ENCODE measurements at places on chromosomes 7 and 10.

- no peak for DNase-seq
These were observed 61.6 kb upstream of the ADRA2A start for GRCh38 chr10:111015181-111015580.

DNA sequence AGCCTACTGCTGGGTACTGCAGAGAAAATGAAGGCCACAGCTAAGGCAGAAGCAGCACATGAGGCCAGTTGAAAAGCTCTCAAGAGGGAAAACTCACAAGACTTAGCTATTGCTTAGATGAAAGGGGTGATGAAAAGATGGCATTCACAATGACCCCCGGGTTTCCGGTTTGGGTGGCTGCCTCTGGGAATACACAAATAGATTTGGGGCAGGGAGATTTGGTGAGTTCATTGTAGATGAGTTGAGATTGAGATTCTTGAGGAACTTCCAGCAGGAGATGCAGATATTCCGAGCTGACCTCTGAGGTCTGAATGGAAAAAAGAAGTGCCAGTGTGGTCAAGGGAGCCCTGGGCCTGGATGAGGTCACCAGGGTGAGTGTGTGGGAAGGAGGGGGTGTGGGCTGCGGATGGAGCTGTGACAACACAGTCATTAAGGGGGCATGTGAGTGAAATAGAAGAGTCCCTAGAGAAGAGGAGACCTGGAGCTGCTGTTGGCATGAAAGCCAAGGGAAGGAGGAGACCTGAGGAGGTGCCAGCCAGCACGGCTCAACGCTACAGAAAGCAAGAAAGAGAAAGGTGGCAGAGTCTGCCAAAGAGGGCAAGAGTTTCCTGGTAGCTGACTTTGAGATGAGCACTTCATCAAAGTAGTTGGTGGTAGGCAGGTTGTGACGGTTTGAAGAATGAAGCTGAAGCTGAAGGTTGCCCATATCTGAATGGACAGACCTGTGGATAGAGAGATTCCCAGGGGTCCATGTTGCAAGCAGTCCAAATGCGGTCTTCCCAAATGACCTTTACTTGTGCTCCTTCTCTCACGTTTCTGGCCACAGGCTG, 43.7 kb downstream of the HIF1AN start:
- DNase-seq: no peak

DNA sequence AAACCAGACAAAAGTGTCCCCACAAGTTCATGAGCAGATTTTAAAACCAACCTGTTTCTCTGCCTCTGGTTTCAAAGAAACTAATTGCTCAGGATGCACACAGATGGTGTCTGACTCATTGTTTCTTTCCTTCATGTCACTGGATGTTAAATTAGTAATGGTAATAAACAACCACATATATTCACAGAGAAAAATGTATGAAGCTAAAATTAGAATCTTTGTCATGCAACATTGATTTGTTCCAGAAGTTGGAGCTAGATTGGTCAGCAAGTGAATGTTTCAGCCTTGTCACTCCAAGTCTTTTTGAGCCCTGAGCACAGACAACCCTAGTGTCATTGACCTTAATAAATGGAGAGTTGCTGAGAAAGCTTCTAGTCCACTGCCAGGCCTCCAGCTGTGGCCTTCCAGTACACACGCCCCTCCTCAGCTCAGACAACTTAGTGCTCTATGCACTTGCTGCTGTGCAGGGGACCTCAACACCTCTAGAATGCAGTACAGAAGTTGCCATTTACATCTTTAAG, 175.9 kb downstream of the CCDC71L start:
- no peak for DNase-seq

- DNase-seq: no peak
These were observed at the start of gene GRB10 for GRCh38 chr7:50782375-50783208. Gene GRB10 (minus strand): TSS chr7:50782896. CDS start chr7:50732322, 50,574 bp downstream.

GRCh38 chr10:13587391-13587790, 626 bp downstream of the PRPF18 start:
- DNase-seq: no peak

DNA sequence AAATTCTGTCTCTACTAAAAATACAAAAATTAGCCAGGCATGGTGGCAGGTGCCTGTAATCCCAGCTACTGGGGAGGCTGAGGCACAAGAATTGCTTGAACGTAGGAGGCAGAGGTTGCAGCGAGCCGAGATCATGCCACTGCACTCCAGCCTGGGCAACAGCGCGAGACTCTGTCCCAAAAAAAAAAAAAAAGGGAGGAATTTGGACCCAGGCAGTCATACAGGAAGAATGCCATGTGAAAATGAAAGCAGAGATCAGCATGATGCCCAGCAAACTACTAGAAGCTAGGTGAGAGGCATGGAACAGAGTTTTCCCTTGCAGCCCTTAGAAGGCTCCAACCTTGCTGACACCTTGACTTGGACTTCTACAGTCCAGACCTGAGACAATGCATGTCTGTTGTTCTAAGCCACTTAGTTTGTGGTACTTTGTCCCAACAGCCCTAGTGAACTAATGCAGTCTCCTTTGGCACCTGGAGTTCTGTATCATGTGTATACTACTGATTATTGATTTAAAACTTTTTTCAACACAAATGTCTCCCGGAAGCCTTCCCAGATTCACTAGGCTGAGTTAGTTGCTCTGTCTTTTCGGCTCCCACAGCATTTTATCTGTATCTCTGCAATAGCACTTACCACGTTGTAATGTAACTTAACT, 10.2 kb upstream of the BAG3 start:
- no peak for DNase-seq

GRCh38 chr7:141522657-141523342, 28.4 kb upstream of the AGK start:
- DNase-seq: no peak

DNA sequence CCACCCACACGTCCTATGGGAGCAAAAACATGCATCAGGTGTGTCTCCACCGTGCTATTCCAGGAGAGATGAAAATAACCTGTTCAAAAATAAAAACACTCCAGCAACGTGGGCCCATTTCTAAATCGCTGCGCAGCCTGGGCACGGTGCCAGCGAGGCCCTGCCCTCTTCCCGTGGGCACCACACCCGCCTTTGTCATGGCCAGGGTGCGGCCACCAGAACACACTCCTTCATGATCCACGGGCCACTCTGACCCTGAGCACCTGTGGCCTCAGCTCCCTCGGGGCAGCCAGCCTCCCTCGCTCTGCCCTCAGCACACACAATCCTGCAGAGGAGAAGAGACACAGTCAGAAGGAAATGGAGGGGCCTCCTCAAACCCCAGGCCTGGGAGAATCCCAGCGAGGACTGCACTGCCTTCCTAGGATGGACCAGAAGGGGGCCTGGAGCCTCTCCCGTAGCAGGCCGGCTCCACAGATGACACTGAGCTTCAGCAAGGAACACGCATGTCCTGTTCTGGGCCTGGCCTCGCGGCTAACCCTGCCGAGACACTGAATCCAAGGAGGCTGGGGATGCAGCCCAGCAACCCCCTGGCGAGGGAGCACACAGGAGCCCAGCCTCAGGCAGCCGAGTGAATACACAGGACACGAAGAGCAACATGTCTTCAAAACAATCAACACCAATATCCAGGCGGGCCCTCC, 169.0 kb downstream of the MAD1L1 start:
- DNase-seq: no peak

GRCh38 chr10:52004342-52004949, 305.1 kb upstream of the CSTF2T start:
- no peak for DNase-seq

- no peak for DNase-seq
These were observed 48.7 kb upstream of the ZMIZ1 start for GRCh38 chr10:79020015-79020491.

DNA sequence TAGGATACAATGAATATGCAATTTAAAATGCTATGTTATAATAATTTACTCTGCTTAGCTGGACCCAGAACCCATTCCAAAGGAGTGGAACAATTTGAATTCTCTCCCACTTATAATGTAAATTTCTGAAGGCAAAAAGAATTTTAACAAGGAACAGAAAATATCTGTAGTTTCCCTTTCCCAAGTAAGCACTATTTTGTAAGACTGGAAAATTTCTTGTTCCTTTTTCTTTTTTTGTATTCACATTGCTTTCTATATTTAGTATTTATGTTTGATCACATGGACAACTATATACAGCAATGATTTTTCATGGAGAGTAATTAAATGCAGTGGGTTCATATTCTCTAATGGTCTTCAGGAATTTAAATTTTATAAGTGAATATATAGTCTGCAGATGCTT, 127.4 kb downstream of the GPR85 start:
- DNase-seq: no peak

GRCh38 chr7:131188367-131189339, 139.0 kb upstream of the MKLN1 start:
- DNase-seq: peak; percentile 36

GRCh38 chr7:131653418-131654248, 97.2 kb upstream of the PODXL start:
- no peak for DNase-seq

- no peak for DNase-seq
These were observed 123.2 kb downstream of the ST7 start for GRCh38 chr7:117076426-117076943.

GRCh38 chr10:61899069-61899531, 2.4 kb upstream of the ARID5B start:
- no peak for DNase-seq

DNA sequence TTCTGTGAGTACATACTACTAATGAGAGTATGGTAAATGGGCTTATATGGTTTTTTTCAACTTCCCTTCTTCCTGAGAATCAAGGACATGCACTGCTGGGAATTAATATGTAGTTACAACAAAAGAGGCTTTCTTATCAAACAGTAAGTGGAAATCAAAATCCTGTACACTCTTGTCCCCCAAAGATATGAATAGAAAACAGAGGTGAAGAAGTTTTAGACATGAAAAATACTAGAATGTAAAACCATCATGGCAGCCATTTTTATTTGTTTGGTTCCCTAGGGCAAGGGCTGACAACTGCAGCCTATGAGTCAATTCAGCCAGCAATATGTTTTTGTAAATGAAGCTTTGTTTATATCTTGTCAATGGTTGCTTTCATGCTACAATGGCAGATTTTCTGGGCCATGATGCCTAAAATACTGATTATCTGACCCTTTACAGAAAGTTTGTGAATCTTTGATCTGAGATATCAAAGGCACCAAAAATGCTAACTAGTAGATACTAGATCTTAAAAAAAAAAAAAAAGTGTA, 422.4 kb downstream of the PARD3 start:
- no peak for DNase-seq

DNA sequence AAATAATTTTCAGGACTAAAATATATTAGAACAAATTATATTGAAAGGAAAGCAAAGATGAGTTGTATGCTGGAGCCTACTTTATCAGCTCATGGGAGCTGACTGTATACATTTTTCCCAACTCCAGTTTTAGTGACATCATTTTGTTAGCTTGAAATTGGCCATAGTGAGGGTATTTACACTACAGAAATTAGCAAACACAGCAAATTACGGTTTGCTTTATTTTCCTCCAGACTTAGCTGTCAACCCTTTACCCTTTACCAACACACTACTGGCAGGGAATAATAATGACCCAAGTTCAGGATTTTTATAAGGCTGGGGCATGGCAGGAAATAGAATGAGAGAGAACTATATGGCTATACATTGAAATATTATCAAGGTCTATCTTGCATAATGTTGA, 120.3 kb upstream of the PRSS1 start:
- no peak for DNase-seq

DNA sequence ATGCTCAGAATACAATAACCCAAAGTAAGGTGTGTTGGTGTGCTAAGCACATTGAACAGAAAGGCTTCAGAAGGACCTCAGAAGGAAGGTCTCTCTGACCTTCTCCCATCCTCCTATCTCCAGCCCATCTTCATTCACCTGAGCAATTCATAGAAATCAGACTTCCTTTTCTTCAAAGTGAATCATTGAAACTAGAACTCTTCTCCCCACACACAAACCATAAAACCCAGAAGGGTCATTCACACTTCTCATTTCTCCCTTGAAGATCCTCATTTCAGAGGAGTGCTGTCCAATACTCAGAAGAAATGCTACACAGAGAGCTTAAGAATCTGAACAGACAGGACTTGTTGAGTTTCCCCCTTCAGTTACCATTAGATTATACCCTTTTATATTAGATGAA, 89.5 kb downstream of the VWDE start:
- no peak for DNase-seq

- no peak for DNase-seq
These were observed at the start of gene SEMA4G for GRCh38 chr10:100969187-100970075. Gene SEMA4G (plus strand): TSS chr10:100969504. CDS start chr10:100972913, 3,409 bp downstream.

DNA sequence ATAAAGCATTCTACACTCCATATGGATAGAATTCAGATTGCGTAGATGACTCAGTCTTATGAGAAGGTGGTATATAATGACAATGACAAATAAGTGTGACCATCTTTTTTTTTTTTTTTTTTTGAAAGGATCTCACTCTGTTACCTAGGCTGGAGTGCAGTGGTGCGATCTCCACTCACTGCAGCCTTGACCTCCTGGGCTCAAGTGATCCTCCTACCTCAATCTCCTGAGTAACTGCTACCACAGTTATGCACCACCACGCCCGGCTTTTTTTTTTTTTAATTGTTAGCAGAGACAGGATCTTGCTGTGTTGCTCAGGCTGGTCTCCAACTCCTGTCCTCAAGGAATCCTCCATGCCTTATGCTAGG, 43.2 kb upstream of the NRP1 start:
- DNase-seq: no peak

GRCh38 chr7:30596721-30597120, 2.0 kb downstream of the GARS1 start:
- no peak for DNase-seq

GRCh38 chr10:6729071-6729774, 149.1 kb upstream of the PRKCQ start:
- no peak for DNase-seq

DNA sequence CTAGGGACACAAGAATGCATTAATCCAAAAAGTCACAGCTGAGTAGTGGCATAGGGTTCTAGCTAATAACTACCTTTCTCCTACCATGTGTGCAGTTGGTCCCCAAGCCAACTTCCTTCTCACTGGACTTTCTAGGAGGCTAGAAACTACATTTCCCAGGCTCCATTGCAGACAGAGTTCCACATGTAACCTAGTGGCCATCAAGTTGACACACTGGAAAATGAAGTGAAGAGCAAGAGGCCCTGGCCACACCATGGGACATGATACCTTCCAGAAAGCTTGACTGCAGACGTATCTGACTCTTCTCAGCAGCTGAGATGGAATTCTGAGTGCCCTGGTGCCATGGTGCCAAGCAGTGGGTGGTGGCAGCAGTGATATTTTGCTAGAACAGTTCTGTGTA, 49.8 kb upstream of the TMEM273 start:
- DNase-seq: no peak

- DNase-seq: no peak
These were observed 149.5 kb downstream of the AHR start for GRCh38 chr7:17447728-17448478.

DNA sequence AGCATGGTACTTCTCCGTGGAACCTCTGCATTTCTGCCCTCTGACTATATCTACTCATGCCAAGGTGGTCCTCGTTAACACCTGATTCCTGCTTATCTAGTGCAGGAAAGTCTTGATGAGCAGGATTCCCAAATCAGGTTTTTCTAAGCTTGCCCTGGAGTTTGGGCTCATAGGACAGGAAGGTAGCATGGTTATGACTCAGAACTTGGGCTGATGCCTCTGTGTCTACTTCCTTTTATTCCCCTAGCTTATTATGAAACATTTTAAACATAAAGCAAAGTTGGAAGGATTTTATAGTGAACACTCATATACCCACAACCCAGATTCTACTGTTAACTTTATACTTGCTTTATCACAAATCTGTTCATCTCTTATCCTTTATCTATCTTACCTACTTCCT, 5.6 kb downstream of the SUFU start:
- DNase-seq: no peak

- no peak for DNase-seq
These were observed 42.3 kb downstream of the FBH1 start for GRCh38 chr10:5932345-5932744.
